ENCODE measurements at places on chromosomes 2 and 18. TPM values are rescaled to one million over a fixed set of nuclear protein-coding genes. Genes with fewer than 3 reads are reported as not detected.
A peak's percentile ranks its signal among the peaks of the same experiment; 100 is the strongest.

CYP26B1 gene
- polyA plus RNA-seq = 0.02 TPM

OTOF gene
- polyA plus RNA-seq = not detected

STAM2 gene
- polyA plus RNA-seq = 30.5 TPM

CLEC4F gene
- polyA plus RNA-seq = not detected

COLEC11 gene
- 0.30 TPM for polyA plus RNA-seq

CPO gene
- polyA plus RNA-seq = not detected

HNRNPA3 gene
- polyA plus RNA-seq = 81.2 TPM

C1D gene
- 55.2 TPM for polyA plus RNA-seq

DNAJC5G gene
- not detected for polyA plus RNA-seq

CRYGC gene
- polyA plus RNA-seq = not detected

MPV17 gene
- polyA plus RNA-seq = 272 TPM

MOB4 gene
- 70.5 TPM for polyA plus RNA-seq

ANKRD36 gene
- polyA plus RNA-seq = 3.7 TPM

DNA sequence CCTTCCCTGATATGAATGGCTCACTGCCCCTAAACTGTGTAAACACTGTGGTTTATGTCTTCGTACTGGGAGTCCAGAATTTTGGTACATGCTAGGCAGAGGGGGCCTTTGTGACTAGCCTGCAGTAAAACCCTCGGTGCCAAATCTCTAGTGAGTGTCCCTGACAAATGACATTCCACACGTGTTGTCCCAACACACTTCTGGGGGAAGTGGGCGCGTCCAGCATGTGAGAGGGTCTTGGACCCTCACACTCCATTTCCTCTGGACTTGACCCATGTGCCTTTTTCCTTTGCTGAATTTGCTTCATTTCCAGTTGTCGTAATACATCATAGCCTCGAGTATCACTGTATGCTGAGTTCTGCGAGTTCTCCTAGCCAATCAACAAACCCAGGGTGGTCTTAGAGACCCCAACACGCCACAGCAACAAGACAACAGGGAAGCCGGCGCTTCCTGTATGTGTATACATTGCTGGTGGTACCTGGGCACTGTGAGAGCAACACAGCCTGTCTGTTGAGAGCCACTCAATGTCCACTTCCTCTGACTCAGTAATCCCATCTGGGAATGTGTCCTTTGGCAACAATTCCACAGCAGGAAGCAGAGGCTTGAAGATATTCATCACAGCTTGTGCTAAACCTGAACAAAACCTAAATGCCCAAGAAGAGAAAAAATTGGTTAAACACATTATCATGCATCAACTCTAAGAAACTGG lies 26.9 kb upstream of the SLC66A3 start:
- H3K27me3 ChIP-seq = no peaks in the 10 kb centered on the region
- H3K27ac ChIP-seq = peak overlapping the region; percentile 27
- no peaks in the 10 kb centered on the region for H3K36me3 ChIP-seq
- DNase-seq = peak; percentile 46

DNA sequence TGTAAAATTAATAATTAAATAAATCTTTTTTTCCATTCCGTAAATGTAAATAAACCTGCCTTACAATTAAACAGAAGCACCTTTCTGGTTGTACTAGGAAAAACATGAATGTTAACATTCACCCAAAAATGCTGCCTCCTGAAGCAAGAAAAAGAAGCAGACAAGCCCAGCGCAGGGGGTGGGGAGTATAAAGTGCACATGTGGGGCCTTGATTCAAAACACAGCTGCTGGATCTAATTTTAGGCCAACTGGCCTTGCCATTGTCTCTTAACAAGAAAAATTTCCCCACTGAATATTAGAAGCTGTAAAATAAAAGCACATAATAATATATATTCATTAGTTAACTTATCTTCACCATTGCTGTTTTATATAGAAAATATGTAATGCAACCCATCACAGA lies 28.3 kb downstream of the TCF4 start:
- H3K27ac ChIP-seq = no peak overlapping the region
- no peaks in the 10 kb centered on the region for H3K36me3 ChIP-seq

GRCh38 chr2:205170399-205170798 lies 511.9 kb upstream of the NRP2 start:
- DNase-seq = no peak
- no peak overlapping the region for H3K4me3 ChIP-seq
- no peaks in the 10 kb centered on the region for H3K36me3 ChIP-seq
- no peaks in the 10 kb centered on the region for H3K27me3 ChIP-seq
- no peaks in the 10 kb centered on the region for H3K4me1 ChIP-seq

- no peak for DNase-seq
- H3K4me3 ChIP-seq = no peak overlapping the region
- no peak overlapping the region for H3K27ac ChIP-seq
- H3K4me1 ChIP-seq = no peaks in the 10 kb centered on the region
- no peaks in the 10 kb centered on the region for H3K27me3 ChIP-seq
- H3K36me3 ChIP-seq = no peaks in the 10 kb centered on the region
These were observed 95.7 kb upstream of the PXDN start for GRCh38 chr2:1840046-1840445.

GRCh38 chr2:207123335-207123744 lies 42.4 kb downstream of the KLF7 start:
- H3K4me3 ChIP-seq = no peak overlapping the region
- H3K36me3 ChIP-seq = peaks cover 3% of the 10 kb centered on the region
- no peaks in the 10 kb centered on the region for H3K27me3 ChIP-seq
- no peak for DNase-seq

DNA sequence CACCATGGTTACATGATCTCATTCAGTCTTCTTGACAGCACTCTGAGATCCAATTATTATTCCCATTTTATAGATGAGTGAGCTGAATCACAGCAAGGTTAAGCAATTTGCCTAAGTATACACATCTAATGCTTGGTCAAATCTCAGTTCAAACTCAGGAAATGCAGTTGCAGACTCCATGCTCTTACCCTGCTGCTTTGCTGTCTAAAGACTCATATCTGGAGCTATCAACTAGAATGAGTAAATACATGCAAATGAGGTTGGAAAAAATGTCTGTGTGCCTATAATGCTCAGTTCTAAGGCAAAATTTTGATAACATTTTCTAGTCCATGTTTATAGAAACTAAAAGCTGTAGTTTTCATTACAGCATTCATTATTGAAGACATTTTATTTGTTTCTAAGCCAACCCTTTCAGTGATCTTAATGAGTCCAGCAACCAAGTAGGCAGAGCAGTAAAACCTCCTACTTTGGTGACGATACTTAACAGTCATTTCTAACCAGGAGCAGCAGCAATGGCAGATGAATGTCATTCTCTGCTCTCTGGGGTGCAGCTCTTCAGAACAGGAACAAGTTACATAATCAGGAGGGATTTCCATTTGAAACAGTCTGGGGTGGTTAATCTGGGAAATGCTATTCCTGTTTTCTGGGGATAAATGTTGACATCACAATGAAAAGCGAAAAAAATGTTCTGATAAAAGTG lies 396.8 kb upstream of the UBE2E3 start:
- H3K27me3 ChIP-seq = no peaks in the 10 kb centered on the region
- H3K36me3 ChIP-seq = no peaks in the 10 kb centered on the region
- no peak overlapping the region for H3K27ac ChIP-seq
- no peaks in the 10 kb centered on the region for H3K4me1 ChIP-seq
- H3K4me3 ChIP-seq = no peak overlapping the region

DNA sequence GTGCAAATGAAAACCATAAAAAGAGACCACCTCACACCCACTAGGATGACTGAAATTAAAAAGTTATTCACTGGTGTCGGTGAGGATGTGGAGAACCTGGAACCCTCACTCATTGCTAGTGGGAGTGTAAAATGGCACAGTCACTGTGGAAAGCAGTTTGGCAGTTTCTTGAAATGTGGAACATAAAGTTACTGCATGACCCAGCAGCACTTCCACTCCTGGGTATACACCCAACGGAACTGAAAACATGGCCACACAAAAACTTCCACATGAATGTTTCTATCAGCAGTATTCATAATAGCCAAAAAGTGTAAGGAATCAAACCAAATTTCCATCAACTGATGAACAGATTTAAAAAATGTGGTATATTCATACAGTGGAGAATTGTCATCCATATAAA lies 65.1 kb upstream of the SLC66A3 start:
- H3K36me3 ChIP-seq = no peaks in the 10 kb centered on the region
- no peak overlapping the region for H3K27ac ChIP-seq
- no peaks in the 10 kb centered on the region for H3K4me1 ChIP-seq
- no peak overlapping the region for H3K4me3 ChIP-seq
- DNase-seq = no peak

DNA sequence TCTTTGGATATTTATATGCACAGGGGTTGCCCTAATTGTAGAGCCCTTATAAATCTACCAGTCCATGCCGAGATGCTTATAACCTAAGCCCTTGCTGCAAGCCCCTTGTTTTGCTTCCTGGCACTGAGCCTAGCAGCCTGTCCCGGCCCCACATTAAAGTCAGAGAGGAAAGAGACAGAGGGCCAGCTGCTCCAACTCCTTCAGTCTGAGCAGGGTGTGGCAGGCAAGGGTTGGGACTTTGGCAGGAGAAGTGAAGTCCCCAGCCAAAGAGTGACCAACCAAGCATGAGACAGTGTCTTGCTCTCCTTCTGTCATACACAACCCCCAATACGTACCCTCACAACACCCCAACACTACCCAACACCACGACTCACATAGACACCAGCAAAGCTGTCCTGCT lies 54.7 kb upstream of the FZD7 start:
- H3K4me3 ChIP-seq = no peak overlapping the region
- H3K4me1 ChIP-seq = no peaks in the 10 kb centered on the region
- H3K27me3 ChIP-seq = peaks cover 2% of the 10 kb centered on the region
- no peak overlapping the region for H3K27ac ChIP-seq
- H3K36me3 ChIP-seq = no peaks in the 10 kb centered on the region
- no peak for DNase-seq

GRCh38 chr2:164952057-164952702 lies 3.1 kb downstream of the SLC38A11 start:
- H3K4me1 ChIP-seq = no peaks in the 10 kb centered on the region
- no peak for DNase-seq
- H3K27ac ChIP-seq = no peak overlapping the region
- H3K27me3 ChIP-seq = peaks cover 3% of the 10 kb centered on the region

DNA sequence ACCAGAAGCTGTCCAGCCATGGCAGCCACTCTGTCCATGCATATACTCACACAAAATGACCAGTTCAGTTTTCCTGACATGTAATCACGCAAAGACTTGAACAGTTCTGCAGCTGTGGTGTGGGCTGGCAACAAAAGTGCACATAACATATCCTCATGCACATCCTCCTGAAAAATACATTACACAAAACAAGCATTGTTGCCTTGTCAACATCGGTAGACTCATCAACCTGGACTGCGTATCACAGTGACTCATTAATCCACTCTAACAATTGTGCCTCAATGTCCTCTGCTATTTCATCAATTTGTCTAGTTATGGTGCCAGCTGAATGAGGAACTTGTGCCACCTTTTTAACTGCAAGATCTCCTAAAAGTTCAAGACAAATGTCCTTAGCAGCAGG lies 19.5 kb downstream of the RBKS start:
- H3K4me1 ChIP-seq = no peaks in the 10 kb centered on the region
- no peaks in the 10 kb centered on the region for H3K27me3 ChIP-seq
- no peak for DNase-seq
- H3K27ac ChIP-seq = no peak overlapping the region
- no peak overlapping the region for H3K4me3 ChIP-seq

GRCh38 chr2:147927053-147927588 lies 82.3 kb downstream of the ACVR2A start:
- no peak for DNase-seq
- H3K27ac ChIP-seq = no peak overlapping the region
- H3K27me3 ChIP-seq = no peaks in the 10 kb centered on the region
- H3K36me3 ChIP-seq = no peaks in the 10 kb centered on the region

GRCh38 chr2:72780477-72780876 lies 45.4 kb downstream of the EXOC6B start:
- DNase-seq = peak; percentile 65
- H3K27ac ChIP-seq = no peak overlapping the region
- H3K36me3 ChIP-seq = no peaks in the 10 kb centered on the region
- H3K4me1 ChIP-seq = no peaks in the 10 kb centered on the region

DNA sequence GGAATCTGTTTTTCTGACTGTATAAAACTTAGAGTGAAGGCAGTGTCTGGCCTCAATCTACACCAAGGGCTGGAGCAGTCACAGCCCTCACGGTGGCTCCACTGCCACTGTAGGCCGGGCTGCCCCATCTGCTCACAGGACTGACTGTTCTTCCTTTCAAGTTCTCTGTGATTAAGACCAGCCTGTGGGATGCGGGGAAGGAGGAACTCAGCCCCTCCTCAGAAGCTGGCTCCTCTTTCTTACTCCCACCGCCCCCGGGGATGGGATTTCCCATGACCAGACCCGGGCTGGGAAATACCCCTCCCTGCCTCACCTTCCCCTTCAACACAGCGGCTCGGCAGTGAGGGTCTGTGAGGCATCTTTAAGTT lies 106.0 kb downstream of the COPS8 start:
- H3K4me3 ChIP-seq = no peak overlapping the region
- no peaks in the 10 kb centered on the region for H3K27me3 ChIP-seq
- peaks cover 8% of the 10 kb centered on the region for H3K4me1 ChIP-seq
- no peaks in the 10 kb centered on the region for H3K36me3 ChIP-seq
- DNase-seq = peak; percentile 37

GRCh38 chr18:7743256-7743655 lies 176.1 kb downstream of the PTPRM start:
- no peak overlapping the region for H3K4me3 ChIP-seq
- H3K27ac ChIP-seq = no peak overlapping the region
- H3K4me1 ChIP-seq = no peaks in the 10 kb centered on the region

GRCh38 chr18:63775166-63775730 lies at the start of gene SERPINB7:
Gene SERPINB7 (plus strand): TSS chr18:63775418. CDS start chr18:63782373, 6,955 bp downstream.
- peak within 1 kb of the TSS; percentile 6 for H3K27ac ChIP-seq
- no peak within 1 kb of the TSS for H3K4me3 ChIP-seq

DNA sequence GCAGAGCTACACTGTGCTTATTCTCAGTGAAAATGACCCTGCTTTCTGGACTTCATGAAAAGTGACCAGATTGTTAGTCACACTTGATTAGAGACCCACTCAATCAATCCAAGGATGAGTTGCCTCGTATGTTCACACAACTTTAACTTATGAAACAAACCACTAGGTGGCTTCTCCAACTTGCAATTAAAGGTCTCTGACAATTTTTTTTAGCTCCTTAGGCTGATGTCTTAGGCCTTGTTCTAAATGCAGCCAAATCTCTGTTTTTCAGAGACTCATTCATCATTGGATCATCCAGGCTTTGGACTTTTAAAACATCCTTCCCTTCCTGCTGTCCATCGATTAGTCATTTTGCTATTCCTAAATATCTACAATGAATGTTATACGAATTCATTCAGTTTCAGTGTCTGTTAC lies 63.4 kb downstream of the MREG start:
- H3K36me3 ChIP-seq = no peaks in the 10 kb centered on the region
- no peaks in the 10 kb centered on the region for H3K4me1 ChIP-seq
- no peaks in the 10 kb centered on the region for H3K27me3 ChIP-seq
- peak; percentile 53 for DNase-seq
- no peak overlapping the region for H3K27ac ChIP-seq
- no peak overlapping the region for H3K4me3 ChIP-seq

- no peak overlapping the region for H3K4me3 ChIP-seq
- H3K4me1 ChIP-seq = peaks cover 7% of the 10 kb centered on the region
- no peaks in the 10 kb centered on the region for H3K36me3 ChIP-seq
- H3K27me3 ChIP-seq = no peaks in the 10 kb centered on the region
- peak; percentile 11 for DNase-seq
These were observed 40.5 kb downstream of the MYO7B start for GRCh38 chr2:127575941-127576432.
